ENCODE measurements at places on chromosomes 13 and 19.

GRCh38 chr13:20997301-20998161, 63.9 kb downstream of the LATS2 start:
- no peak for DNase-seq

GRCh38 chr13:22964245-22964966, 216.4 kb upstream of the SGCG start:
- DNase-seq = no peak

GRCh38 chr13:33793726-33794125, 24.2 kb upstream of the RFC3 start:
- no peak for DNase-seq

- no peak for DNase-seq
These were observed 38.6 kb upstream of the ITM2B start for GRCh38 chr13:48194379-48194754.

GRCh38 chr19:51368366-51369282, at the start of gene CLDND2:
Gene CLDND2 (minus strand): TSS chr19:51369003. CDS start chr19:51368577, 426 bp downstream.
- no peak for DNase-seq

- no peak for DNase-seq
These were observed 29.7 kb upstream of the RGCC start for GRCh38 chr13:41427666-41428065.

GRCh38 chr13:86731987-86732386, 932.8 kb upstream of the SLITRK6 start:
- no peak for DNase-seq

DNA sequence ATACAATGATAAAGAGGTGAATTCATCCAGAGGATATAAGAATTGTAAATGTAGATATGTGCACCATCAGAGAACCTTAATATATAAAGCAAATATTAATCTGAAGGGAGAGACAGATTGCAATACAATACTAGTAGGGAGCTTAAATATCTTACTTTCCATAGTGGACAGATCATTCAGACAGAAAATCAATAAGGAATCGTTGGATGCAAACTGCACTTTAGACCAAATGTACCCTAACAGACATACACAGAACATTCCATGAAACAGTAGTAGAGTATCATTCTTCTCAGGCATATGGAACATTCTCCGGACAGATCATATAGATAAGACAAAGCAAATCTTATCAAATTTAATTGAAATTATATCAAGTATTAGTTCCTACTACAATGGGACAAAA, 35.0 kb upstream of the ZNF766 start:
- DNase-seq = no peak

GRCh38 chr19:14497228-14497921, 1.4 kb upstream of the GIPC1 start:
- no peak for DNase-seq

DNA sequence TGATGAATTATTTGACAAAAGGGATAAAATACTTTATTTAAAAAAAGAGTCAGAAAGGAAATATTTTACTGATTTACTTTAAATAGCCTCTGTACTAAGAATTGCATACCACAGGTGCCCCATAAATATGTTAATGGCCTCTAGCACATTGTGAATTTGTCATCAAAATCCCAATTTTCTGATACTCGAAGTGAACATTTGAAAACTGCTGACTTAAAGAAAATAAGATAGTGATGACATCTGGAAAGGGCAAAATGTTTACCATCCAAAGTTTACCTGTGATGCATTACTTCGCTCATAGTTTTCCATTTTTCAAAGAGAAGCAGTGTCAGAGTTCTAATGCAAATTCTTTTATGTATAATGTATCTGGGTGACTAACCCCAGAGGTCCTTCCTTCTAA, 455.4 kb downstream of the KLF5 start:
- no peak for DNase-seq

DNA sequence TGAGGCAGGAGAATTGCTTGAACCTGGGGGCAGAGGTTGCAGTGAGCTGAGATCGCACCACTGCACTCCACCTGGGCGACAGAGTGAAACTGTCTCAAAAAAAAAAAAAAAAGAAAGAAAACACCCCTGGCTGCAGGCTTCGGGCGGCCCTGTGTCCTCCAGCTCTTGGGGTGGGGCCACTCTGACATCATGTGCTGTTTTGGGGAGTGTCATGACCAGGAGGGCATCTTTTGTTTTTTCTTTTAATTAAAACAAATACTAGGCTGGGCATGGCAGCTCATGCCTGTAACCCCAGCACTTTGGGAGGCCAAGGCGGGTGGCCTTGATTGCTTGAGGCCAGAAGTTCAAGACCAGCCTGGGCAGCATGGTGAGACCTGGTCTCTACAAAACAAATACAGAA, 52.1 kb downstream of the KDM4B start:
- DNase-seq = no peak

GRCh38 chr13:97537110-97537509, 103.1 kb downstream of the RAP2A start:
- DNase-seq = no peak

DNA sequence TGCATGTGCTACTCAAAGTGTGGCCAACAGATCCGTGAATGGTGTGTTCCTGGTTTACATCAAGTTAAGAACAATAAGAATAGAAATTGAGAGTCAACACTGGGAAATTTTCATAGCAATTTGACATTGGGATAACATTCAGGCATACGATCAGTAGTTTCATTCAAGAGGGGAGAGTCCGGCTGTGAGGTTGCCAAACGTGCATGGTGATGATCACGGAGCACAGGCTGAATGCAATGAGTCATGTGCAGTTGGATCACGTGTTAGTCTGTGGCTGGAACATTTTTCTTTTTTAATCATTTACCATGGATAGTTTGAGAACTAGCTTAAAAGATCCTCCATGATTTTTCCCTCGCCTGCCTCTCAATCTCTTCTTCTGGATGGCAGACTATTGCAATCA, 2.5 kb upstream of the DCT start:
- no peak for DNase-seq

GRCh38 chr19:21901861-21902260, 65.9 kb upstream of the ZNF43 start:
- no peak for DNase-seq

GRCh38 chr19:39403331-39404312, 3.0 kb upstream of the ZFP36 start:
- DNase-seq = peak; percentile 87

GRCh38 chr13:23748109-23748990, 140.8 kb downstream of the MIPEP start:
- no peak for DNase-seq

GRCh38 chr19:48558018-48558684, 6.2 kb downstream of the SULT2B1 start:
- no peak for DNase-seq

DNA sequence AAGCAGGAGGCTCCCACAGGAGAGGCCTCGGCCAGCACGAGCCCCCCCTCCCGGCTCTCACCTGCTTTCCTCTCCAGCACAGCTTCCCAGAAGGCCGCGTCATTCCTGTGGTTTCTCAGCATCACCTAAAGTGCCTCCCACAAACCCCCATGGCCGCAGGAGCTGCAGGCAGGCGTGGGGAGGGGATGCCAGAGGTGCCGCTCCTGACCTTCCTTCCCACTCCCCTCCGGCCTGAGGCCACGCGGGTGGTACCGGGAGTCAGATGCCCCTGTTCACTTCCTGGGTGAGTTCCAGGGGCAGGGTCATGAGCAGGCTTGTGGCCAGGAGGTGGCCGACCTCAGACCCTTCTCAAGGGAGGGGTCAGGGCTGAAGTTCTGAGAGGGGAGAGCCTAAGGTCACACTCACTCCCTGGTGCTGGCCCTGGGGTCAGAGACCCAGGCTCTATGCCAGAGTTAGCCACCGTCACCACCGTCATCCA, 14.4 kb upstream of the NPAS1 start:
- no peak for DNase-seq

DNA sequence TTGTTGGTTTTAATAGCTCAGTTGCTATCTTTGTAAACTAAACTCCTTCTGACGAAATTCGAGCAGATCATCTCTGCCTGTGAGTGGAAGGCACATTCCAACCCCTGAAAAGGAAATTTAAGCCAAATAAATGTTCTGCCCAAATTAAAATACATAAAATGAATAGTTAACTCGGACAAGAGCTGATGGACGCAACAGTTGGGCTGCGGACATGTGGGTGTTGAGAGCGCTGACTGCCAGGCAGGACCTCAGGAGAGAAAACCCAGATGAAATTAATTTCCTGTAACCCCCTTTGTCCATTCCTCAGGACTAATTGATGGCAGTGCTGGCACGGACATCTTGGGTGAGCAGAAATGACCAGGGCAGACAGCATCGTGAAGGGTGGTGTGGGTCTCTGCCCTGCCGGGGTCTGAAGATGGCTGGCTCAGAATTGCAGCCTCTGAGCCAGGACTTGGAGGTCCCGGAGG, 86.5 kb downstream of the TSHZ3 start:
- no peak for DNase-seq

DNA sequence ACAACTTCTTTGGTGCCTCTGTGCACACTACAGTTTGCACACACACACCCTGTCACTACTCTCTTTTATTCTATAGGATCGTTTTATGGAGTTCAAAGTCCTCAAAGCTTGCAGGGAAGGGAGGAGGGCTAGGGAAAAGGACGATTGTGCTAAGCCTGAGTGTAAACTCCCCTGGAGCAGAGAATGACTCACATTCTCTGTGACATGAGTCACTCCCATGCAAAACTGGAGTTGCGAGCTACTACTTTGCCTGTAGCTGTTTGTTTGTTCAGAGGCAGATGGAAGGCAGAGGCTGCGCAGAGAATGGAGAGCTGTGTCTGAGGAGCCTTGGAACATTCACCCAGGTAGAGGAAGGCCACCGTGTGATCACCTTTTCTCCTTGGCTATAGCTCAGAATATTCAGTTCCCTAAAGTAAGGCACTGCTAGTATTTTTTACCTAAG, 80.5 kb upstream of the MBNL2 start:
- no peak for DNase-seq

DNA sequence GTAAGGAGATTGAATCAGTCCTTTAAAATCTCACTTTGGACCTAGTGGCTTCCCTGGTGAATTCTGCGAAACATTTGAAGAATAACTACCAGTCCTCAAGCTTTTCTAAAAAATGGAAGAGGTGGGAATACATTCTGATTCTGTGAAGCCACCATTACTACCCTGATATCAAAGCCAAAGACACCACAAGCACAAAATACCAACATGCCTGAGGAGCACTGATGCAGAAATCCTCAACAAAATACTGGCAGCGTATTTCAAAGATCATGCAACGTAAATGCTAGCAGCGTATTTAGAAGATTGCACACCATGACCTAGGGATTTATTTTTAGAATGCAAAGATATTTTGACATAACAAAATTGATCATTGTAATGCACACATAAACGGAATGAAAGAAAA, 14.4 kb downstream of the ATP4B start:
- no peak for DNase-seq

DNA sequence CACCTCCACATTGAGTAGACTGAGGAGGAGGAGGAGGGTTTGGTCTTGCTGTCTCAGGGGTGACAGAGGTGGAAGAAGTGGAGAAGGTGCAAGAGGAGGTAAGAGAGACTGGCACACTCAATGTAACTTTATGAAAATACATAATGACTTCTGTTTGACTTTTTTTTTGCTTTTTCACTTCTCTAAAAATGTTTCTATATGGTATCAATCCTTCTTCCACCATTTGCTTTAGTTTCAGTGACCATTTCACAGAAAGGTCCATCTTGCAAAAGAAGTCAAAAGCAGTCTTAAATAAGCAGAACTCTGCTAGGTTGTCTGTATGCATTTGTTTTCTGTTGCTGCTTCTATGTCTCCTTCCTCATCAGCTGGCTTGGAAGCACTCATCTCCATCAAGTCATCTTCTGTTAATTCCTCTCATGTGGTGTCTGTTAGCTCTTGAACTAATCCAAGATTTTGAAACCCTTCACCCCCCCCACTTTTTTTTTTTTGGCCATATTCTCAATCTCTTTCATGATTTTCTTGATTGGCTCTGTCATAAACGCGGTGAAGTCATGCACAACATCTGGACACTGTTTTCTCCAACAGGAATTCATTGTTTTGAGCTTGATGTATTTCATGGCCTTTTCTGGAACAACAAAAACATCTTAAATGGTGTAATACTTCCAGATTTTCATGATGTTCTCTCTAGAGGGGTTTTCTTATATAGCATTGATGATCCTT, 80.8 kb downstream of the KL start:
- DNase-seq = no peak

DNA sequence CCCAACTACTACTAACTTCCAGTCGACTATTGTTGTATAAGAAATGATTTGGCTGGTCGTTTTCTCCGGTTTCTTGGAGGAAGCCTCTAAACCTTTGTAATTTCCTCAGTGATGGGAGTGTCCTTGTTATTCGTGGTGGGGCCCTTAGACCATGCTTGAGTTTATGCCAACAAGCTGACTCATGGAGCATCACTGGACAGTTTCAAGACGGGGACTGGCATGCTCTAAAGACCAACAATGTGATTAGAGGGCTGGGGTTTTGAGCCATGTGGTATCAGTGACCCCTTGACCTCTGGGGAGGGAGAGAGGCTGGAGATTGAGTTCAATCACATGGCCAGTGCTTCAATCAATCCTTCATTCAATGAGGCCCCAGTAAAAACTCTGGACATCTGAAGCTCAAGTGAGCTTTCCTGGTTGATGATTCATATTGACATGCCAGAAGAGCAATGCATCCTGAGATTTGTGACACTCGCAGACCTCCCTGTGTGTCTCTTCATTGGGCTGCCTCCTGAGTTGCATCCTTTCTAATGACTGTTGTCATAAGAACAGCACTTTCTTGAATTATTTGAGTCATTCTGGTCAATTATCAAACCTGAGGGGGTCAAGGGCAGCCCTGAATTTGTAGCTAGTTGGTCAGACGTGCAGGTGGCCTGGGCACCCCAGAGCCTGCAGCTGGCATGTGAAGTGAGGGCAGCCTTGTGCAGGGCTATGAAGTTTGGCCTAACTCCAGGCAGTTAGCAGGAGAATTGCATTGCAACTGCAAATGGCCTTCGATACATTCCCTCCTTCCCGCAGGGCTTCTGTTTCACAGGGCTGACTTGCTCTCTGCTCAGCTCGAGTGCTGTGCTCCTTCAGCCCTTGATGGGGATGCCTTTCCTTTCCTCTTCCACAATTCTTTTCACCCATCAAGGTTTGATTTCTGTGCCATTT, 246.5 kb downstream of the FGF9 start:
- no peak for DNase-seq

GRCh38 chr19:1252221-1252820, 3.9 kb downstream of the MIDN start:
- DNase-seq = no peak

- DNase-seq = no peak
These were observed 630.2 kb upstream of the PCDH9 start for GRCh38 chr13:67860315-67860714.

DNA sequence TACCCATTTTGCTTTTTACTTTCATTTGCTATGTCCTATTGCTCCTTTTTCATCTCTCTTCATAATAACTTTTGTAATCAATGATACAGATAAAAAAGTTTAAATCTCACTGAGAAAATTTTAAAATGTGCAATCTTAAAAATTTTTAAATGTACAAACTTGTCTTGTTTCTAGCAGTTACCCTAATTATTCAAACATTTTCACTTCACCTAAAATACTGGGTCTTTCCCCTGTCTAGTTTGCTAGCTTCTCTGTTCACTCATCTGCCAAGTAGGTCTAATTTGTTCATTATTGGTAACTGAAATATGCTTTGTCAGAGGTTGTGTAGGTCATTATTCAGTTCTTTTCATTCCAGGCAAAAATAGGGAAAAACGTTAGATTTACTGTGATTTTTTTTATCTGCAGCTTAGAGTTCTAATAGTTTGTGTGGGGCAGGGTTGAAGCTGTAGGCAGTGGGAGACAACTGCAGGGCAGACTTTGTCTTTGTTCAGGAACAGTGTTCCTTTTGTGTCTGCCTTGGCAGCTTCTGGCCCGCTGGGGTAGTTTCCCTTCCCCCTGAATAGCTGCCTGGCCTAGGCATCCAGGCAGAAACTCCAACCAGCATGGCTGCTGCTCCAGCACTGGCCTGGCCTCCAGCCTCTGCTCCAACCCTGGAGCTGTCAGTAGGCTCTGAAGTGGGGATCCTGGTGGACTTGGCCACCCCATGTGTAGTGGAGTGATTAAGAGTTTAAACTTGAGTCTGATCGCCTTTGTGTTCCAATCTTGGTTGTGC, 48.5 kb downstream of the WDFY2 start:
- DNase-seq = no peak
